ENCODE measurements at places on chromosomes 6 and 20.

- peak; percentile 77 for DNase-seq
Observed at GRCh38 chr6:21885532-21886114, 292.1 kb downstream of the SOX4 start.

GRCh38 chr6:29651413-29652197 is 5.3 kb upstream of the MOG start:
- no peak for DNase-seq

DNA sequence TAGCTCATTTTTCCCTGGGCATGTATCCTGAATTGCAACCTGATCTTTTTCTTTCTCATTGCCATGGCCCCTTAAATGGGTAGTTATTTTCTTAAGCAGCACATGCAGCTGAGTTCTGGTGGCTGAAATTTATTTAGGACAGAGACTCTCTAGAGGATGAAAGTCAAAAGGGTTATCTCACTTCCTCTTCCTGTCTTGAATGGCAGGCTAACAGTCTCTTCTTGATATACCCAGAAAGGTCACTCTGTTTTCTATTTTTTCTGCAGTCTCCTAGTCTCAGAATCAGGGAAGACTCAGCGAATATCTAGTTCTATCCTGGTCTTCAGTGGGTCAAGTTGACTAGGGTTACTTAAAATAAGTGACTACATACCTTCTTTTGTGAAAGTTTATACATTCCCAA is 243.3 kb downstream of the EPHA7 start:
- DNase-seq, result no peak

GRCh38 chr20:63033794-63034709 is 27.3 kb upstream of the BHLHE23 start:
- DNase-seq, result no peak

DNA sequence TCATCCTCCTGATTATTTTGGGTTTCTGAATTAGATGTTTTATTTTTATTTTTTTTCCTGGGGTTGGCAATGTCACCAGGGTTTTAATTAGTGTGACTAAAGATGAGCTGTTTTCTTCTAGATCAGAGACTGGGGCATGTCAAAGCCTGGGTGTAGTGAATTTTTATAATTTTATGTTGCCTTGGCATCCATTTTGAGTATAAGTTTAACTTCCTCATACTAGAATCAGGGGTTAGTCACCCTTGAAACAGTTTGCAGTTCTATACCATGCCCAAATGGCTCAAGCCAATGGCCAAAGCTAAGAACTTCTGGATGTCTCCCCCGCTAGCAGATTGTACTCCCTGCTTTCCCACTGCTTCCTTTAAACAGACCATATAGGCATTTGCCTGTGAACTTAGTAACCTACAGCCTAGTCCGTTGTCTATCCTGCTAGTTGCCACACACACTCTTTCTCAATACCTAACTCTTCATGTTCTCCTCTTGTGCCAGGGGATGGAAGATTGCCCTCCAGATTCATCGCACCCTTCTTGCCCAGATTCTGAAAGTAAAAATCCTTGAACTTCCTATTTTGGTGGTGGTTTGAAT is 54.5 kb downstream of the KIAA0408 start:
- DNase-seq, result no peak

- no peak for DNase-seq
Observed at GRCh38 chr6:148520109-148520841, 177.6 kb downstream of the SASH1 start.

- no peak for DNase-seq
Observed at GRCh38 chr20:7926767-7927166, 13.5 kb downstream of the HAO1 start.

DNA sequence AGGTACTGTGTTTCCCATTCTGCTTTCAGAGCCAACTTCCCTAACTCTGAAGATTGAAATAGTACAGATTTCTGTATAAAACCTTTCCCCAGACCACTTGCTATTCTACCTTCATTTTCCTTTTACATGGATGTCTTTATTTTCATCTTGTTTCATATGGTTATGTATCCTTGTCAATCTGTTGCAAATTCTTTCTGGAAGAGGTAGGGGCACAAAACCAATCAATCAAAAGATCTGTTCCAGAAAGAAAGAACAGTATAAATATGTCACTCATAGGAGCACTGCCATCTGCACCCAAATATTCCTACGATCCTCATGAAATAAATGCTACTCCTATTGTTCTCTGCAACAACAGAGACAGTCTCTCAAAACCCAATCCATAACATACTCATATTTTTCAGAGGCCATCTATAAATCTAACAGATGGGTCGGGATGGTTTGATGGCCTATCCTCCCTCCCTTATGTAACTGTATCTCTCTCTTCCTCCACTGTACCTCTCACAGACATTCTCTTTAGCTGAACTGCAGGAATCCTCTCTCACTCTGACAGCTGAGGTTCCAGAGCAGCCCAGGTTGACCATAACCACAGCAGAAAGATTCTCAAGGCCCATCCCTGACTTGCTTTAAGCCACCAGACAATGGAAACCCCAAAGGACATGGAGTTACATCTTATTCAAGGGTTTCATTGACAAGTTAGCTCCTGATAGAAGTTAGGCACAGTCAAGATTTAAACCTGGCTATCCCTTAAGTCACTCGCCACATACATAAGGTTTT is 112.8 kb downstream of the ZMYND8 start:
- DNase-seq, result no peak

DNA sequence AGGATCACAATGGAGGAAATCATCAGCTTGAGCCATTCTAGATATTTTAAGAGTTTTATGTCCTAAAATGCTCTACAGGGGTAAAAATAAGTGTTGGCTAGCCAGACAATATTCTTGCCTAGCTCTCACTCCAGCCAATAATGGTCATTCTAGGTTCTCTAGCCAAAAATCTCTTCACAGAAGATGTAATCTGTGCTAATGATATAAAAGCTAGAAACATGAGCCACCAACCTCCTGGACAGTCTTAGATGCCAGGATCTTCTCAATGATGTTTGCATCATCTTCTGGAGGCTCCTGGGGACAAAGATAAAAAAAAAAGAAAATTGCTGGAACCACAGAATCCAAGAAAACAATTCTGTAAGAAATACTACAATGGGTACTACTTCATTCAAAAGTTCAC is 119.1 kb downstream of the CHD6 start:
- no peak for DNase-seq

- DNase-seq, result no peak
Observed at GRCh38 chr20:36663031-36663430, 17.0 kb upstream of the SLA2 start.

GRCh38 chr6:36235309-36235708 is 34.6 kb upstream of the PNPLA1 start:
- no peak for DNase-seq

DNA sequence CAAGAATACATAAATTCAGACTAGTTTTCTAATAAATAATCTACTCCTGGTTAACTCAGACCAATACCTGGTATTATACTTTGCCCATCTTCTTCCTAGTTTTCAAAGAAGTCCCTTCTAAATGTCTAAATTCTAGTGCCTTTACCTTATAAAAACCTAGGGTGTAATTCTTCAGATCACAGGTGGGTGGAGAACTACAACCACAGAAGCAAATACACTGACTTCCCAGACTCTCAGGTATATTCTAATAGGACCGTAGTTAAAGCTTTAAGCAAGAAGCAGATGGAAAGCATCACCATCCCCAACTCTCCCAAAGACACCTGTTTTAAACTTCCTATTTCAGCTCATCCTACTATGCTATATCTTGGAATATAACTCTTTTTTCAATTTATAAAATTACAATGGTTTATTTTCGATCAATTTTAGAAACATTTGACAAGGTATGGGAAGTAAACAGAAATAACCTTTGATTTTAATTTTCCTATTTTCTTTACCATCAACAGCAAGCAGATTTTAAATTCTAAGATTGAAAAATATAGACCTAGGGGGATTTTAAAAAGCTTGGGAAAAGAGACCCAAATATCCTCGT is 15.8 kb downstream of the MAN1A1 start:
- no peak for DNase-seq

DNA sequence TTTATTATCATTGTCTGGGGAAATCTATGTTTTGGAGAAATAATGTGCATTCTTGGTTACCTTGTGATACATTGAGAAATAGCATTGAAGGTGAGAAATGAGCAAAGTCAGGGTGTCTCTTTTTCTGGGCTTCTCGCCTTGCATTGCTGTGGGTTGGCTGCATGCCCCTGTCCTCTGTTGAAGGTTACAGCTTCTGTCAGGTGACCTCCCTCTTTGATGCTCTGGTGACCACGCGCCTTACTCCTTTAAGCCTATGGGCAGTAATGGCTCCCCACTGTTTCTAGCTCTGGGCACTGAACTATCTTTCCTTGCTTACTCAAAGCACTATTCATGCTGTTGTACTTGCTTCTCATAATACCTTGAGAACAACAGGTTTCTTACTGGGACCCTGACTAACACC is 14.6 kb downstream of the ADGRB3 start:
- DNase-seq, result no peak

DNA sequence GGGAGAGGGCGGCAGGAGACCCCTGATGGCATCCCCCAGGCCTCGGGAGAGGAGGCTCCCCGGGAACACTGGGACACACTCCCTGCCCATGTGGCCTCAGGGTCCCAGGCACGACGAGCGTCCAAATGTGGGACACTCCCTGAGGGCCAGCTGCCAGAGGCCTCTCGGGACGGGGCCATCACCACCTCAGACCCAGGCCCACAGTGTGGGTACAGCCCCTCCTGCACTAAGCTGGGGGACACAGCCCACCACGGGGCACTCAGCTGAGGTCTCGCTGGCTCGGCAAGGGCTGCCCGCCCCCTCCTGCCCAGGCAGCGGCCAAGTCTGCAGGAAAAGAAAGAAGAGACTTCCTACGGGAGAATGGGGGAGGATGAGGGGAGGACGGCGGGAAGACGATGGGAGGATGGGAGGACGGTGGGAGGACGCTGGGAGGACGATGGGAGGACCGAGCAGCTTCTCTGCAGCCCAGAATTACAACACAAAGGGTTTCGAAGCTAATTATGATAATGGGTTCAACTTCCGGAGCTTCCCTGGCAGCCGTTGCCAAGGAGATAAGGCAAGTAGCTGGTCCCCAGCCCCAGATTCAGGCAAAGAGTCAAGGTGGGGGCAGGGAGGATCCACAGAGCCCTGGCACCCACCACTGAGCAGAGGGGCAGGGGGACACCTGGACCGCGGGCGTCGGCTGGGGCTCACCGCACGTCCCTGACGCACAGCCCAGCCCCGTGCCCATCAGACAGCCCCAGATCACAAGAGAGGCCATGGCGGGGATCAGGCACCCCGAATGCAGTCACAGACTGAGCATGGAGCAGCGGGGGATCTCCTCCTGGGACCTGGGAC is 17.5 kb downstream of the KCNQ2 start:
- no peak for DNase-seq

DNA sequence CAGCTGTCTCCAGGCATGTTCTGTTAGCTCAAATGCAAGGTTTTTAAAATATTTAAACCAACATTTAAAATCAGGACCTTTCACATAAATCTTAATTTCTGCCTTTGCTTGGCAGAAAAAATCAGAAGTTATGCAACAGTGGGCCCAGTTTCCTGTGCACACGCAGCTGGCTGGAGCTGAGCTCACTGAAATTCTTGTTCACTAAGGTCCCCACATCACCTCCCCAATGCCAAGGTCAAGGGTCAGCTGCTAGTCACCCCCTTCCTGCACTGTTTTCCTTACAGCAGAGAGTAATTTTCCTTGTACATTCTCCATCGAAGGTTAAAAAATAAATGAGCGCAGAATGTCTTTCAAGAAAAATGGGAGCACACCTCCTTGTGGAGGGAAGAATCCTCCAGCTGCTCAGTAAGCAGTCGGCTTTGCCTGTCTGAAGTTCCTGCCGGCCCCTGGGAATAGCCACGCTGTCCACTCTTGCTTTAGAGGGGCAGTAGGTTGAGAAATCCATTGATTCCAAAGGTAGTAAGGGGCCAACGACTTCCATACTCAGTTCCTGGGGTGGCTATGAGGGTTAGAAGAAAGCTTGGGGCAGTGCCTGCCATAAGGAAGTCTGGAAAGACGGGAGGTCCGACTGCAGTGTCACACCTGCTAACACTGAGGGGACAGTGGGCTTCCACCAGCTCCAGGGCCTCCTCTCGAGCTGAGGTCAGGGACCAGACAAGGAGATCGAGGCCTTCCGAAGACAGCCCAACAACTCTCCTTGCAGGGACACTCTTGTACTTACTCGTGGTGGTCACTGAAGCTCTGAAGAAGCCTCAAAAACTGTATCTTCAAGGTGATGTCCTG is 56.8 kb downstream of the MYH7B start:
- DNase-seq, result no peak

GRCh38 chr20:62219101-62219991 is 732 bp downstream of the HRH3 start:
- no peak for DNase-seq

DNA sequence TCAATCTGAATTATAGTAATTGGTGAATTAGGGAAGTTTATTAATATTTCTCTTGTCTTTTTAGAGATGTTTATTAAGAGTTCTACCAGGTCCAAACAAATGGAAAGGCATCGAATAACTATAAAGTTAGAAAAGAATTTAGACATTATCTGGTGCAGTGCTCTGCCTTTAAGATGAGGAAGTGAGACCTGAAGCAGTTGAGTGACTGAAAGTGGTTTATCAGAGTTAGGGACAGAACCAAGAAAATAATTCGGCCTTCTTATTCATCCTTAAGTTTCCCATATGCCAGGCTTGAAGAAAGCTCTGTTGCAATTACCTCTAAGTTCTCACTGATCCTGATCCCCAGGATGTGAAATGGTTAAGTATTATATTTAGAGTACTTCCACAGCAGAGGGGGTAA is 94.2 kb upstream of the FLRT3 start:
- no peak for DNase-seq

GRCh38 chr6:5670811-5671561 is 335.7 kb downstream of the NRN1 start:
- no peak for DNase-seq

DNA sequence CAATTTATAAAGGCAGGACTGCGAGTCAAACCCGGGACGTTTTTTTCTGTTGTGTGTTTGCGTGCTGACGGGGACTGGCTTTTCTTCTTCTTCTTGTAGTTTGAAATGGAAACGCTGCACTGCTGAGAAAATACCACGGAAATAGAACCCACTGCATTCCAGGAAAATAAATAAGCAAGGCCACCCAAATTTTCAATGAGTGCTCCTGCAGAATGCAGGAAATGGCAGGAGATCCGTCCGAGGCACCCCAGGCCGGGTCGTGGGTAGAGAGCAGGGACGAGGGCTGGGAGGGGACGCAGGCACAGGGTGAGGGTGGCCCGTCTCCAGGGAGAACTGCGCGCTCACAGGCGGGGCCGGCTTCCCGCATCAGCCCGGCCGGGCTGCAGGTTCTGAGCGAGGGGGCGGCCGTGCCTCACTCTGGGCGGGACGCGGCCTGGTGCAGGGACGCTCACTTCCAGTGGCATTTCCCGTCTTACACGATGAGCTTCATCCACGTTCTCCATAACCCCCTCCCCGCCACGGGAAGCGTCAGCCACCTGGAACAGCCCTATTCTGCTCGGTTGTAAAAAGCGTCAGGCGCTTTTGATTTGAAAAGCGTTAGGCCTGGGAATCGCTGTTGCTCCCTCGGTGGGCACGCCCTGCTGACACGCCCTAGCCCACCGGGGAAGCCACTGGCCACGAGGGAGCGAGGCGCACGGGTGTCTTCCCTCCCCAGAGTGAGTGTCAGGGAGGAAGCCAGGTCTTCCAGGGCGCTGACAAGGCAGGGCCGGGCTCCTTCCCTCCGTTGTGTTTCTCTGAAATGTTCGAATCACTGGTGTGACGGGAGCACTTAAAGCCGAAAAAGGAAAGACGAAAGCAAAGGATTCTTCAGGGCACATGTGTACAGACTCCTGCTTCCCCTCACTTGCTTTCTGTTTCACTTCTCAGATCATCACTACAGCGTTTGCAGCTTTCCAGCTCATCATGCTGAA is 17.9 kb upstream of the EXOC2 start:
- peak; percentile 73 for DNase-seq

GRCh38 chr20:34240693-34241615 is at the start of gene ASIP:
Gene ASIP, plus strand, starts transcription at chr20:34241423. Its CDS starts 18,952 bp downstream, at chr20:34260375.
- no peak for DNase-seq
